Hypothalamus (tissue), 51 donors: ENCODE measurements at places on chromosomes 1 and 21.

GRCh38 chr1:246572785-246573184 is 6.5 kb downstream of the CNST start:
- DNase-seq, result no peak

DNA sequence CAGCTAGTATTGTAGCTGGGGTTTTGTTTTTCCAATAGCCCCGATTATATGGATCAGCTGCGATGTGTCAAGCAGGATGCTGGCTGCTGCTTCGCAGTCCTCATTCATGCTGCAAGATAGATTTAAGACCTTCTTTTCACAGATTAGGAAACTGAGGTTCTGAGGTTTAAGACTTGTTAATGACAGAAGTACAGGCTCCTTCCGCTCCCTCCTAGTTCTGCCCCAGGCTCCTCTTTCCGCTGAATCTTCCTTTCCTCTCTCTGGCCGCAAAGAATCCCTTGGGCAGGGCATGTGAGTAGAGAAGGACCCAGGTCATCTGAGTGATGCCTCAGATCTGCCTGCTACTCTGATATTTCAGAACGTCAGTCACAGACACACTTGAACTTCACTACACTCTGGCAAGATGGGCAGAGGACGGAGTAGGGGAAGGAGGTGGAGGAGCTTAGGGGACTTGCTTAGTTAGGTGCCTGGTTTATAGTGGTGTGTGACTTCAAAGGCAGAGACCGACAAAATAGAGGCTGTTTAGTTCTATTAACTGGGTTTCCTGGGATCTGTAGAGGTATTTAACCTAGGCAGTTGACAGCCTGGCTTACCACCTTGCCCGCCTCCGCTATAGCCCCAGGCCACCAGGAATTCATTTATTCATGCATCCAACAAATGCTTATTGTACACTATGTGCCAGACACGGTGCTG is 4.2 kb downstream of the IGSF21 start:
- DNase-seq, result no peak

DNA sequence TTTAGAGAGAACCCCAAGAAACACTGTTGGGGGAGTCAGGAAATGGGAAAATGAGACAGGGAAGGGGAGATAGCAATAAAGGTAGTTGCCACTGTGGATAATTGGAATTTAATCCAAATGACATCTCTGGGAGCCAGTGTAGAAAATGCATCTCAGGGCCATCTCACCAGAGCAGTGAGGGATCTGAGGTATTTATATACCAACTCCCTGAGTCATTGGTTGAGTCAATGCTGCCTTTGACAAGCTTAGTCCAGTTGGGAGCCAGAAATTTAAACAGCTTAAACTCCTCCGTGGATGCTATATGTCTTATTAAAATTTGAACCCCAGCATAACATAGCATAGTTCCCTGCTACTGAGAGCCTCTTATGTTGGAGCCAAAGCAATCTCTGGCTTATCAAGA is 140.3 kb downstream of the SLC30A10 start:
- no peak for DNase-seq

DNA sequence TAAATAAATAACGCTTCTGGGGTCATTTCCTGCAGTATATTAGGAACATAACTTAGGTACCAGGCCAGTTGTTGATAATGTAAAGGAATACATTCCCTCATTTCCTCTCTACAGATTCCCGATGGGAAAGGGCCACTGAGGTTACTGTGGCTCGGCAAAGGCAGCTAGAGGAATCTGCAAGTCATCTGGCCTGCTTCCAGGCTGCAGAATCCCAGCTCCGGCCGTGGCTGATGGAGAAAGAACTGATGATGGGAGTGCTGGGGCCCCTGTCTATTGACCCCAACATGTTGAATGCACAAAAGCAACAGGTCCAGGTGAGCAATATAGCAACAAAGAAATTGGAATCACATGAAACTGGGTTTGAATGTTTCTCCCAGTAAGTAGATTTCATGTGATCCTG is 109.6 kb upstream of the BMP8A start:
- DNase-seq, result no peak

DNA sequence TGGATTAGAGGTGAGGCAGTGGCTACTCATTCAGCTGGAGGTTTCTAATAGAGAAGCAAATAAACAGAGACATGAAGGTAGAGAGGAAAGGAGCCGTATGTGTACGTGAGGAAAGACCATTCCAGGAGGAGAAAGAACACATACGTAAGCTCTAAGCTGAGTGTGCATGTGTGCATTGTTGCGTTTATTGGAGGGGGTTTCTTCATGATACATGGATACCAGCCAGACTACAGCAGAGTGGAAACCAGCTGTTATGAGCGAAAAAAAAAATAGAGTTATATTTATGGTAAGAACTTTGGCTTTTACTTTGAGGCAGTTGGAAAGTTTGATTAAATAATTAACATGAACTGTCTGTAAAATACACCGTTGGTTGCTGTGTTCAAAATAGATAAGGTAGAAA is 173.4 kb upstream of the RGS18 start:
- DNase-seq, result no peak

GRCh38 chr21:45021428-45022347 is 52.7 kb upstream of the ADARB1 start:
- DNase-seq, result no peak

DNA sequence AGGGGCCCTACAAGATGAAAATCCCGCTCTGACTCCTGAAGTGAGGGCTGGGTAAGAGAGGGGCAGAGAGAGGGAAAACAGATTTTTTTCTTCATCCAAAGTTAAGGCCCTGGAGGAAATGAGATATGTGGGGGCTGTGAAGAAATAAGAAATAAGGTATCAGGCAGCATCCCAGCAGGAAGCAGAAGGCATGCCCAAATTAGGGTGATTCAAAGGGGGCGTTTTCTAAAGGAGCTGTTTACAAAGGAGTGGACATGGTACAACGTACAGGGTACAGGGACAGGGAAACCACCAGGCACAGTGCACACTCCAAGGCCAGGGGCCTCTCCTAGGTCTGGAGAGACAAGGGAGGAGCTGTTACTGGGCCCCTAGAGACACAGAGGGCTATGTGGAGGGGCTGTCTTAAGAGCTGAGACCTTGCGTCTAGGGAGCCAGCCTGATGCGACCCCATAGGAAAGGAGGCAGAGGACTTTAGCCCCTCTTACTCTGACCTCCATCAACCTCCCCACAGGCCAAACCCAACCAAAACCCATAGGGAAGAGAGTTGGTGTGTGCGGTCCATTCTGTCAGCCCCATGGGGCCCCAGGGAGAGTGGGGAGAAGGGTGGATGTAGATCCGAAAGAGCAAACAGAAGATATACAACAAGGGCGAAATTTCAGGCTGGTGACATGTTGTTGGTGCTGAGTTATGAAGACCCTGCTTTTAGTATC is 38.6 kb downstream of the STYXL2 start:
- no peak for DNase-seq

DNA sequence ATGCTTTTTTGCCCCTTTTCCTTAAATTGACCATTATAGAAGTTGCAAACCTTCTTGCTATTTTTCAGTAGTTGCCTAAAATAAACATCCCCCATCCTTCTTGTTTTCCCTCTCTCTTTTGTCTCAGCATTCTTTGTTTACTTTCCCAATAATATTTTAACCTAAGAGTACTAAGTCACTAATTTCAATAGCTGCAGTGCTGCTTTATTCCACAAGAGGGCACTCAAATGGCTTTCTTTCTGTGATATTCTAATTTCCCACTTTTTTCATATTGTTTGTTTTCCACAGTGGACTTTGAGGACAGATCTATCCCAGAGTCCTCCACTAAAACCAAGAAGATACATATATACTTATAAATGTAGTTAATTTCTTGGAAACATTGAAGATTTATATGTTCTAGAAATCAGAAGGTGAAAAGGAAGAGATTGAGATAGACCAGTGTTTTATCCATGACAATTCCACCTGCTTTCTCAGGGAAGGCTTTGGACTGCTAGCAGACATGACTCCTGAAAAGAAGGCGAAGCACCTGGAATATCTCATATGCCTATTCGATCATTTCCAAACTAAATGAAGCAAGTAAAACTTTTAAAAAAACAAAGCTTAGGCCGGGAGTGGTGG is 104.8 kb upstream of the GRIK1 start:
- DNase-seq, result no peak

- DNase-seq, result no peak
Observed at GRCh38 chr1:173570370-173571007, 32.4 kb downstream of the SLC9C2 start.

GRCh38 chr1:34320053-34320669 is 143.5 kb downstream of the C1orf94 start:
- DNase-seq, result no peak

- DNase-seq, result no peak
Observed at GRCh38 chr1:216420263-216420662, 3.0 kb downstream of the USH2A start.

- no peak for DNase-seq
Observed at GRCh38 chr1:193437785-193438184, 251.4 kb upstream of the B3GALT2 start.

GRCh38 chr1:161282991-161283390 is 24.4 kb downstream of the PCP4L1 start:
- no peak for DNase-seq

GRCh38 chr1:64396817-64397216 is 73.1 kb upstream of the CACHD1 start:
- DNase-seq, result no peak

DNA sequence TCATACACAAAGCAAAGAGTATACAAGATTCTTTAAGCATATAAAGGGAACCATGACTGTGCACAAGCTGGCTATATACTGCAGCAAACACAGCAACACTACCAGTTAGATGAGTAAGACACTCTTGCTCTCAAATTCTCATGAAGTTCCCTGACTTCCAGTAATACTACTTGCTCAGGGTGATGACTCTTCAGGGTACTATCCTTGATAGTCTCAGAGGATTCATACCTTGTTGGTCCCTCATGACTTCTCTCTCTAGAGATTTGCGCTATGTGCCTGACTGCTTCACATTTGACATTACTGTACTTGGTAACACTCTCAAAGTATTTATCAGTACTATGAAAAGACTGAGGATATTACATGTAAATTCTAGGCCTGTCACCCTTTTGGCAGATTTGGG is 159.8 kb upstream of the ZRANB2 start:
- no peak for DNase-seq

DNA sequence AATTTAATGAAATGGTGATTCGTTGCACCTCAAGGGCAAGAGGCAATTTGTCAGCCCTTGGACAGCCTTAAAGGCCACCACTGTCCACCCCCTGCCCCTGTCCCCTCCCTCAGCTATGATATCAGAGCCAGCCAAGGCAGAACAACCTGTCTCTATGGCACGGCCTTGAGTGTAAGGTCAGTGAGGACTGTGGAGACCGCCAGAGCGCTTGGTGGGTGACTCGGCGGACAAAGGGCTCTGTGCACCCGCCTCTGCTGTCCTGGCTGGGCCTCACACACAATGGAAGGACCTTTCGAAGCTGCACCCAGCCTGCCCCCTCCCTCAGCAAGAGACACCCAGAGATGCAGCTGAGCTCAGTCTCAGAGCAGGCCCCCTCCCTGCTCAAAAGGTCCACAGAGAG is 50.6 kb downstream of the SDC3 start:
- no peak for DNase-seq
